NCI-H1105 (cell line): ENCODE measurements at places on chromosomes 2 and 18.

- no peak for DNase-seq
Observed at GRCh38 chr2:201754717-201755415, 25.9 kb downstream of the ALS2 start.

DNA sequence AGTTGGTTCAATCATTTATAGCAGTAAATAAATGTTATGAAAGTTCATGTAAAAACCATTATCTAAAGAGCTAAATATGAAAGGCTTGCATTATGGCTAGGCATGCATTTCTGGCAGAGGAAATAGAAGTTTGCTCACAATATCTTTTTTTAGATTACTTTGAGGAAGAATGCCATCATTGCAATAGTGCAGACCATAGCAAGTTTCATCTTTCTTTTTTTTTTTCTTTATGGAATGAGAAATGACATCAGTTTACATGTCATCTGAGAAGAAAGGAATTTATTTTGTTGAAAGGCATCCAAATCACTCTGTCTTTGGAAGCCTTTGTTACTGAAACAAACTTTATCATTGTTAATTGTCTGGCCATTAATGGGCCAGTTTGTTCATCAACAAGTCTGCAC, 74.5 kb upstream of the NCKAP5 start:
- DNase-seq = no peak

DNA sequence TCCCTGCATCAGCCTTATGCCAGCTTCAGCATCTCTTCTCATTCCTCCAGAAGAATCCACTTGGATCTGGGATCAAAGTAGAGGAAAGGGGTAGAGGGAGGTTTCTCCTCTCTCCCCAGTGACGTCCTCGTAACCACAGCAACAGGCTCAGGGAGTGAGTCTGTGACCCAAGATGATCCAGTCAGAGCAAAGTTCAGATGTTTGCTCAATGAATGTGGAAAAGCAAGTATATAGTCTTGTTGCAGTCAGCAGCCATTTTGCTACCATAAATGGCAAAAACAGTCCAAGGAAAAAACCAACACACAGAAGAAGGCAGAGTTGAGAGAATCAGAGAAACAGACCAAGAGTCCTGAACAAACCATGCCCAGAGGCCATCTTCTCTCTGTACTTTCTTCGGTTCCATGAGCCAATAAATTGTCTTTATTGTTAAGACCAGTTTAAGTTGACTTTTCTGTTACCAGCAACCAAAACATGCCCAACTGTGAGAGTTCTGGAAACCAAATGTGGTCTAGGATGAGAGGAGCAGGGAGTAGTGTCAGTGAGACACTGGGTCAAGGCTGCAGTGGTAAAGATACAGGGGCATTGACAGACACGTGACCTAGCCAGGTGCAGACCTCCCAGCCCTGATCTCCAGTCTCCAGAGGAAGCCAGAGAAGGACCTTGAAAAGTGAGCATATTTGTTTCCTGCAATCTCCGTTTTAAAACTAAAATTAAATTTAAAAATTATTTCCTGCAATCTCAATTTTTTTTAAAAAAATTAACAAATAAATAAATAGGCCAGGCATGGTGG, 3.2 kb upstream of the CXCR1 start:
- no peak for DNase-seq

DNA sequence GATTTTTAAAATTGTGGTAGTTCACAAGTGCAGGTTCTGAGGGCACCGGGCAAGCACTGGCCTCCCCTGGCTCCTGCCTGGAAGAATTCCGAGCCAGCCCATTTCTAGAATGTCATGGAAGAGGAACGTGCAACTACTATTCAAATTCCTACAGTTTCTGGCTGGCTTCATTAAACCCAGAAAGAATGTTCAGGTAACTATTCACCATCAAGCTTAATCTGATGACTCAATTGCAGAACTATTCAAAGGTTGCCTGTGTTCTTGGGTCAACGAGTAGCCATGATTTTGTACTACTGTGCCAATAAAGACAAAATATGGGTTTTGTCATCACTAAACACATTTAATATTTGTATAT, 14.3 kb upstream of the MFF start:
- no peak for DNase-seq

- DNase-seq = no peak
Observed at GRCh38 chr2:8927510-8928455, 75.7 kb downstream of the MBOAT2 start.

- no peak for DNase-seq
Observed at GRCh38 chr2:108604196-108604595, 69.9 kb downstream of the LIMS1 start.

- DNase-seq = no peak
Observed at GRCh38 chr2:65870826-65871225, 438.4 kb upstream of the SPRED2 start.

- DNase-seq = no peak
Observed at GRCh38 chr2:102837626-102838198, 75.9 kb downstream of the TMEM182 start.

DNA sequence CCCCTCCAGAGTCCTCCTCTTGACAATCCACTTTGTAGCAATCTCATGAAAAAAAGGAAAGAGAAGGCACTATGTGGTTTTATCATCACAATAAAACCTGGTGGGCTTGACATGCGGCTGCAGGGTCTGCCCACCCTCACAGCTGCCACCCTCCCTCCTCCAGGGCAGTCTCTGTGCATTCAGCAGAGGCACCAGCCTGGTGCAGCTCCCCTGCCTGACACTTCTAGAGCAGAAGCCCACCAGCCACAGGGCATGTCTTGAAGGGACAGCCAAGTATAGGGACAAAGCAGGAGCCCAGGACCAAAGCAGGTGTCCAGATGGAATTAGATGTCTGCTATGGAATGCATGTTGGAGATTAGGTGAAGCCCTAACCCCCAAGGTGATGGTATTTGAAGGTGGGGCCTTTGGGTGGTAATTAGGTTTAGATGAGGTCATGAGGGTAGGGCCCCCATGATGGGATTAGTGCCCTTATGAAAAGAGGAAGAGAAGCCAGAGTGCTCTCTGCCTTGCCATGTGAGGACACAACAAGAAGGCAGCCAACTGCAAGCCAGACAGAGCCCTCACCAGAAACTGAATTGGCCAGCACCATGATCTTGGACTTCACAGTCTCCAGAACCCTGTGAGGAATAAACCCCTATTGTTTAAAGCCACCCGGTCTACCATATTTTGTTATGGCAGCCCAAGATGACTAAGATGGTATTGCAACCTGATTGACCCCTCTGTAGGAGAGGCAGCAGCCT, 86.9 kb downstream of the MCFD2 start:
- no peak for DNase-seq

DNA sequence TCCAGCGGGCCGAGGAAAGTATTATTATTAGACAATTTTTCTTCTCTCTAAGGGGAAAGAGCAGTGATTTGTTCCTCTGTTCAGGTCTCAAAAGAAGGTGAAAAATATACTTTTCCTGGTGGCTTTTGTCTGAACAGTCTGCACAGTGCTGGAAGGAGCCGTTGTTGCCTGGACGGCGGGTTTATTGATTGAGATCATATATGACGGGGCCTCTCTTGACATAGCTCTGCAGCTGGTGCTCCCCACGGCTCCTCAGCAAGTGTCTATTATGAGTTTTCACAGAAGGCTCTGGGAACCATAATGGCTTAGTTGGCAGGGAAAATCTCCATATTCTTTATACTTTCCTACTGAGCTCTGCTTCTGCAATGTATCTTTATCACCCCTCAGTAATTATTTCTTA, 42.9 kb downstream of the FSHR start:
- DNase-seq = no peak

DNA sequence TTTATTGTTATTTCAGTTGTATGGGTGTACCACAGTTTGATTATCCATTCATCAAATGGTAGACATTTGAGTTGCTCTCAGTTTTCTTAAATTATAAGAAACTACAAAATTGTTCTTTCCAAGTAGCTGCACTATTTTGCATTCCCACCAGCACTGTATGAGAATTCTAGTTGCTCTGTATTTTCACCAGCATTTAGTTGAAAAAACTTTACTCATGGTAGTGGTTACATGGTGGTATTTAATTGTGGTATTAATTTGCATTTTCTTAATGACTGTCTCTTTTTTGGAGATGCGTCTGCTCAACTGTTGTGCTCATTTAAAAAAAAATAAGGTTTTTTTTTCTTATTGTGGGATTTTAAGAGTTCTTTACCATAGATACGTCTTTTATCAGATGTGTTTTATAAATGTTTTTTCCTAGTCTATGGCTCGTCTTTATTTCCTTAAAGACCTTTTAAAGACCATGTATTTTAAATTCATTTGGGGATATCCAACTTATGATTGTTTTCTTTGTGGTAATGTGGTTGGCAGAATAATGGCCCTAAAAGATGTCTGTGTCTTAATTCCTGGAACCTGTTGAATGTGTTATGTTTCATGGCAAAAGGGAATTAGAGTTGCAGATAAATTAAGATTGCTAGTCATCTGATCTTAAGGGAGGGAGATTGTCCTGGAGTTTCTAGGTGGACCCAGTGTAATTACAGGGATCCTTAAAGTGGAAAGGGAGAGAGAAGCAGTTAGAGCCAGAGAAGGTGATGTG, 37.4 kb downstream of the UBE2F start:
- DNase-seq = no peak

DNA sequence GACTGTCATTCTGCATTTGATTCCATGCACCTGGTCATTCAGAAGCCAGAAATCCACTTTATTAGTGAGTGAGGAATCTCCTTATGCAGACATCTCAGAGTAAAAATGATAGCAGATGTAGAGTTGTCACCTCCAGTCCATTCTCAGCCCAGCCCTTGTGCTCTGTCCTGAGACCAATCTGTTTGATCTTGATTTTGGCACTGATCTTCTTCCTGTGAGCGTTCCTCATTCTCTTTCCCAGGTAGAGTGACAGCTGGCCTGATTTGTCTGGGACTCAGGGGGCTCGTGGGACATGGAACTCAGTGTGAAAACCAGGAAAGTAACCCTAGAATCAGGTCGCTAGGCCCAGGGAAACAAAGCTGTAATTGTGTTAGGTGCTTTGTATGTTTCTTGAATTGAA, 8.9 kb downstream of the ARHGAP25 start:
- DNase-seq = no peak

DNA sequence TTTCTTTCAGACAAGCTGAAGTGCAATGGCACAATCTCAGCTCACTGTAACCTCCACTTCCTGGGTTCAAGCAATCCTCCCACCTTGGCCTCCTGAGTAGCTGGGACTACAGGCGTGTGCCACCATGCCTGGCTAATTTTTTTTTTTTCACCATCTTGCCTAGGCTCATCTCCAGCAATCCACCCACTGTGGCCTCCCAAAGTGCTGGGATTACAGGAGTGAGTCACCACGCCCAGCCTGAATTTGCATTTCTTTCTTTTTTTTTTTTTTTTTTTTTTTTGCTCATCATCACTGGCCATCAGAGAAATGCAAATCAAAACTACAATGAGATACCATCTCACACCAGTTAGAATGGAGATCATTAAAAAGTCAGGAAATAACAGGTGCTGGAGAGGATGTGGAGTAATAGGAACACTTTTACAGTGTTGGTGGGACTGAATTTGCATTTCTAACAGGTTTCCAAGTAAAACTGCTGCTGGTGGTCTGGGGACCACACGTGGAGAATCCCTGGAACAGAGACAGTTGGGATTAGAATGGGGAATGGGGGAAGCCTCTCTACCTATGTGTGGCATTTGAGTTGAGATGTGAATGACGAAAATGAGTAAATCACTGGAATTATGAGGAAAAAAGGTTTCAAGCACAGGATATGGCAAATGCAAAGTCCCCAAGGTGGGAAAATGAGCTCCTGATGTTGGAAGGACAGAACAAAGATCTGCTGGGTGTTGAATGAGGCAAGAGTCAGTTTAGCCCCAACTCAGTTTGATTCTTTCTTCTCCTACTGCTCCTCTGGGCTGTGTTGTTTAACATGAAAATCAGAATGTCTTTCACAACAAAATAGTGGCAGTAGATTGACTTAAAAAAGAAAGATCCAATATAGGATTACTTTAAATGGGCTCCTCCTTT, 88.8 kb upstream of the MAP4K4 start:
- no peak for DNase-seq

GRCh38 chr18:35619464-35619863, 37.9 kb downstream of the GALNT1 start:
- no peak for DNase-seq

GRCh38 chr2:31079665-31080064, 58.6 kb downstream of the GALNT14 start:
- no peak for DNase-seq

GRCh38 chr18:75497576-75498235, 70.2 kb upstream of the SMIM21 start:
- DNase-seq = no peak

GRCh38 chr18:5413447-5413846, 117.9 kb upstream of the ZBTB14 start:
- DNase-seq = no peak

DNA sequence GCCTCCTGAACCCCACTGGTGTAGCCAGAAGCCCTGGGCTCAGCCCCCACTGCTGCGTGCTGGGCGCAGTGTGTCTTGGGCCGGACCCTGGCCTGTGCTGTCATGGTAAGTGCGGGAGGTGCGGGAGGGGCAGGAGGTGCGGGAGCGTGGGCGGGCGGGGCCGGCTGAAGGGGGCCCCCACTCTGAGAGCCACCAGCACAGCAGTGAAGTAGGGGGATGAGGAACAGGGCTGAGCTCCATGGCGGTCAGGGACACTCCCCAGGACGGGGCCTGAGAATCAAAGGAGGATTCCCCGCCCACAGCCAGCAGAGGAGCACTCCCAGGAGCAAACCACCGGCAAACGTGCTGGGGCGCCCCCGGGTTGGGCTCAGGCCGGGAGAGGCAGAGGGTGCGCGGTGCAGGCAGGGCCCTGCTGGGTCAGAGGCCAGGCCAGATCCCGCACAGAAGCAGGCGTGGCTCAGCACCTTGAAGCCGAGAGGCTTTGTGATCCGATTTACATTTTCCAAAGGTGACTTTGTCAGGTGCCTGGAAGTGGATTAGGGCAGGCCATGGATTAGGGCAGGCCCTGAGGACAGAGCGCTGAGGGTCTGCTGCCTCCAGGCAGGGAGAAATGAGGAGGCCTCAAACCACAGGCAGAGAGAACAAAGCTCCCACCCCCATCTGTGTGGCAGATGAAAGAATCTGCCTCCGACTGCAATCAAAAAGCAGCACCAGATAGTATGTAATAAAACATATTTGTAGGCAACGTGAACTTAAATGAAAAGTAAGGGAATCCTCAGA, 152.0 kb upstream of the RAB6C start:
- DNase-seq = no peak

- no peak for DNase-seq
Observed at GRCh38 chr2:148998165-148998830, 40.2 kb upstream of the LYPD6B start.

GRCh38 chr2:33412920-33413319, 63.5 kb upstream of the RASGRP3 start:
- no peak for DNase-seq
